Smooth muscle cell of the brain vasculature (primary cell): ENCODE measurements at places on chromosomes 1 and 21.

GRCh38 chr1:209493559-209493958 lies 90.0 kb upstream of the CAMK1G start:
- no peak for DNase-seq

- no peak for DNase-seq
These were observed 10.5 kb downstream of the ENO1 start for GRCh38 chr1:8867878-8868567.

DNA sequence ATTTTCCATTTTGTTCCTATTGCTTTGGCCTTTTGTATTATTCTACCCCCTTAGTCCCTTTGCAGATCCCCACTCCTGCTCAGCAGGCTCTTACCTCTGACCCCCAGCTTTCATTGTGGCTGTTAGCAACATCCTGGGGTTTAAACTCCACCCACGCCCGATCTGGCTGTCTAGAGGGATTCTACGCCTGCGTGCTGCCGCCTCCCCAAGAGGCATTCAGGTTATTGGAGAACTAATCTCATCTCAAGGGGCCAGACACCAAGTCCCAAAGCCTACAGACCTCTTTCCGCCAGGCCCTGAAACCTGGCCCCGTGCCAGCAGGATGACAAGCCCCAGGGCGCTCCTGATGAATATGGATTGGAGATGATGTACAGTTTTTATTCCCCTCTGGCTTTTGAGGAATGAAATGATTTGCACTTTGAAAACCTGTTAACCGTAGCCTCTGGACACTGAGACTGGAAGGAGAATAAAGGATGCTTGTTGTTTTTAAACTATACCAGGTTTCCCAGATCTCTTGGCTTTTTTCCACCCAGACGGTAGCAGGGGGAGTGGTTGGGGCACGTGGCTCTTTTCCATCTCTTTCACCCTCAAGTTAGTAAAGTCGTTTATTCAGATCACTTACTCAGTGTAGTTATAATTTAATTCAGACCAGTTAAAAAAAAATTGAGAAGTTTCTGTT lies 14.5 kb upstream of the IKBKE start:
- DNase-seq: no peak

GRCh38 chr1:230425252-230426091 lies 660 bp downstream of the PGBD5 start:
- DNase-seq: no peak

GRCh38 chr1:201173736-201174135 lies 16.9 kb upstream of the IGFN1 start:
- no peak for DNase-seq

DNA sequence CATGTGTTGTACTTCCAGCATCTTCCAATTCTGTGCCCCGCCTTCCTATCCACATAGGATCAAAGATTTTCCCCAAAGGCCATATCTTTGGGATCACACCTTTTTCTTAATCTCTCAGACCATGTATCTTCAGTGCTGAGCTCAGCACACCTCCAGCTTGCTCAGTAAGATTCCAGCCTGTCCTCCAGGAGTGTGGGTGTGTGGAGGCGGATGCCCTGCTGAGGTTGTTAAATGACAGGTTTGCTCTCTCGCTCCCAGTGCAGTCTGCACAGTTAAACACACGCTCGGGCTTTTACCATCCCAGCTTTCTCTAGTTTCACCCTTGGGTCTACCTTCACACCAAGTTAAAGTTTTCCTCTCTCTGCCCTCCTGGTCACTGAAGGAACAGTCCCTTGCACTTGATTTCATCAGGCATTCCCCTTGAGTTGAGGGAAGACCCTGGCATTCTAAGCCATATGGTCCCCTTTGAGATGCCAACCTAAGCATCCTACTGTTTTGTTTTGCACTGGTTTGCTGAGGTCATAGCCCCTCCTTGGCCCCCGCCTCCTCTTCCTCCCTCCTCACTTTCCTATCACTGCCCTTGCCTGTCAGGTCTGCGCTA lies 13.7 kb downstream of the MYOG start:
- no peak for DNase-seq

GRCh38 chr1:68269637-68270430 lies 37.5 kb upstream of the WLS start:
- no peak for DNase-seq

DNA sequence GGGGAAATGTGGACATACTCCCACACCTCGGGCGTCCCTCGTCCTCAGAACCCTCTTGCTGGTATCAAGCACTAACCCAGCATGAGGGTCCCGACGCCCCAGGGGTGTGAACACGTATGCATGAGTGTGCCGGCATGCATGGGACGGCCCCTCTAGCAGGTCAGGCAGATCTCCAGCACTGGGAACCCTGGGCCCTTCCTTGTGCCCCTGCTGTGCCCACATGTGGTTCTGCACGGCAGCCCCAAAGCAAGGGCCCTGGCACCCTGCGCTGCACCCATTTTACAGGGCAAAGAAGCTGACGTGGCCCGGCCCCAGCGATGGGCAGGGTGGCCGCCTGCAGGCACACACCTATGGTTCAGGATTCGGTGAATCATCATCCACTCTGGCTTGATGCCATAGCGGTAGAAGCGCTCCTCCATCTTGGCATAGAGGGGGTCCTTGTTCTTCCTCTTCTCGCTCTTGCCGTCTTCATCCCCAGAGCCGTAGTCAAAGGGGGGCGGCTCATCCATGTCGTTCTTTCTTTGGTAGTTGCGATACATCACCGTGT lies 34.2 kb downstream of the CHD5 start:
- no peak for DNase-seq

DNA sequence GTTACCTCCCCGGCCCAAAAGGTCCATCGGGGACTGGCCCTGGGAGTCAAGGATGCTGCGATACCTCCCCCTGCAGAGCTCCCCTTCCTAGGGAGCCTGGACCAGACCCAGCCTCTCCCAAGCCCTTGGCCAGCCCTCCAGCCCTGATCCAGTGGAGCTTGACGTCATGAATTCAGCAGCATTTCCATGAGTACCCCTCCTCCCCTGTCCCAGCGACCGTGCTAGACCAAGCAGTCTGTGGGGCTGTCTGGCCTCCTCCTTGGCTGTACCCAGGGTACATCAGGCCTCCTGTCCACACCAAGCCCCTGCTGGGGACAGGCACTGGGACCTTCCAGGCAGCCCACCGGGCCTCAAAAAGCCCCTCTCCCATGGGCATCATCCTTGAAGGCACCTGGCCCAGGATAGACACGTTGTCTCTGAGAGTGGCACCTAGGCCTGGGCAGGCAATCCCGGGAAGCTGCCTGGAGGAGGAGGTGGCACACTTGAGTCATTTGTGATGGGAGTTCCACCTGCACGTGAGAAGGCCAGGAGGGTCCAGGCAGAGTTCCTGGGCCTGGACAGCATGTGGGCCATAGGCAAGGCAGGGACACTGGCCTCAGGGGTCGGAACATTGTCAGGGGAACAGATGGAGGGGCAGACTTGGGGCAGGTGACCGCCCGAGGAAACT lies 46.4 kb downstream of the WNT9A start:
- DNase-seq: no peak

GRCh38 chr1:241924080-241924808 lies 33.3 kb upstream of the BECN2 start:
- DNase-seq: no peak

- DNase-seq: peak; percentile 47
These were observed 25.0 kb downstream of the ABCA4 start for GRCh38 chr1:94095744-94096469.

DNA sequence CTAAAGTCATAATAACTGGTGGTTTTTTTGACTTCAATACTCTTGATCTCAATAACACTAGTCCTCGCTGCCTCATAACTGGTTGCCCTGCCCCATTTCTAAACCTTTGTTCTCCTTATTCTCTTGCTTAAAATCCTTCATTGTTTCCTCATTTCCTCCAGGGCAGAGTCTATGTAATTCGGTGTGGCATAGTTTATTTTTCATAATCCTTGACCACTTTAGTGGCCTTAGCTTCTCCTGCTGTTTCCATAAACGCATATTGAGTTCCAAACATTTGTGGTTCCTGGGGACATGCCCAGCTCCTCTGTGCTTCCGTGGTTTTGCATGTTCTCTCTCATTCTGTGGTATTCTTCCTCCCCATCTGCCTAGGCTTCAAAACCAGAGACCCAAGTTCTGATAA lies 19.0 kb upstream of the TLCD4 start:
- no peak for DNase-seq

- DNase-seq: no peak
These were observed 401 bp upstream of the PRUNE1 start for GRCh38 chr1:151007853-151008243.

DNA sequence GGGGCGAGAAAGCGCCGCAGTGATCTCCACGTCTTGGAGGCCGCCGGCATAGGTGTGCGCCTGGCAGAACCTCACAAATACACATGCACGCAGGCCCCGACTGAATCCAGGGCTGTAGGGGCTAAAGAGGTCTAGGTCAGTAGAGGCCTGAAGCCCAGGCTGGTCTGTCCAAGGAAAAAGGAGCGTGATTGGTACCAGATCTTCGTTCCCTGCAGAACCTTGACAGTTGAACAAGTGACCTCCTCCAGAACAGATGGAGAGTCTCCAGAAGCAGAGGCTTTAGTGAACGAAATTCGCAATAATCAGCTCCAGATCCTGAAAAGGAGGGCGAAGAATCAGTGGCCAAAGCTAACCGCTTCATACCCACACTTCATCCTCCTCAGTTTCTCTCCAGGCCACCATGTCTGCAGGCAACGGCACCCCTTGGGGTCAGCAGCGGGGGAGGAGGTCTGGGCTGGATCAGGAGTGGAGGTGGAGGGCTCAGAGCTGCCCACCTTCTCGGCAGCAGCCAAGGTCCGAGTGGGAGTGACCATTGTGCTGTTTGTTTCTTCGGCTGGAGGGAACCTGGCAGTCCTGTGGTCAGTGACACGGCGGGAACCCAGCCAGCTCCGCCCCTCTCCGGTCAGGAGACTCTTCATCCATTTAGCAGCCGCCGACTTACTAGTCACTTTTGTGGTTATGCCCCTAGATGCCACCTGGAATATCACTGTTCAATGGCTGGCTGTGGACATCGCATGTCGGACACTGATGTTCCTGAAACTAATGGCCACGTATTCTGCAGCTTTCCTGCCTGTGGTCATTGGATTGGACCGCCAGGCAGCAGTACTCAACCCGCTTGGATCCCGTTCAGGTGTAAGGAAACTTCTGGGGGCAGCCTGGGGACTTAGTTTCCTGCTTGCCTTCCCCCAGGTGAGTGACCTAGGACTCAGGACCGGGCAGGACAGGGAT lies 749 bp upstream of the PEX11B start:
- DNase-seq: no peak

DNA sequence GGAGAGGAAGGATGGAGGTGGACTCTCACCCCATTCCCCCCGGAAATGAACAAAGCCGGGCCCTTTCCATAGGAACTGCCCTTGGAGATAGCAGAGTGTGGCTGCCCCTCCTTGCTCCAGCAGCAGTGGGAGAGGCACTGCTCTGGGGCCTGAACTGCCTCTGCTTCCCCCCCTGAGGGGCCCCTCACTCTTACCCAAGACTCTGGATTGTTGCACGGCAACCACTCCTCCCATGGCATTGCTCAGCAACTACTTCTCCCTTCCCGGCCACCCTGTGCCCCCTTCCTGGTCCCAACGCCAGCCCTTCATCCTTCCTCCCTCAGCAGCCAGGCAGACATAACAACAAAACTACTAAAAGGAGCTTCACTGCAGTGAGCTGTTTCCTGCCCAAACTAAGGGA lies 3.0 kb upstream of the ACKR1 start:
- DNase-seq: no peak

DNA sequence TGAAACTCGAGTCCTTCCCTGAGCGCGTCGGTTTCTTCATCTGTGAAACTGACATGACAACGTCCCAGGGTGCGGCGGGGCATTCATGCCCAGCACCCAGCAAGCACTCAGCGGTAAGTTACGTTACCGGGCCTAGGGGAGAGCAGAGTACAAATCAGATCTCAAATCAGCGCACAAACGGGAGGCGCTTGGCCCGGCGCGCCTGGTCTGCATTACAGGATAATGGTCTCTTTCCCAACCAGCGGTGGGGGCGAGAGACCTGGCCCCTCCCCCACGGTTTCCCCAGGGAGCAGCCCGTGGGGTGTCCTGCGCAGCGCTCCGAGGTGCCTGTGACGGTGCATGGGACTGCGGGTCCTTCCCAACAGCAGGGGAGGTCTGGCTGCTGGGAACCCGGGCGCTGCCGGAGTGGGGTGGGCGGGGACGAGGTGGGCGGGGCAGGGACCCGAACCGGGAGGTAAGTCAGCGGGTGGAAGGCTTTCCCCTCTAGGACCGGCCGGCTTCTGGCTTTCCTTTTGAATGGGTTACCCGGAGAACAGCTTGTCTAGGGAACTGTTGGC lies 1.0 kb downstream of the TMEM51 start:
- DNase-seq: no peak

DNA sequence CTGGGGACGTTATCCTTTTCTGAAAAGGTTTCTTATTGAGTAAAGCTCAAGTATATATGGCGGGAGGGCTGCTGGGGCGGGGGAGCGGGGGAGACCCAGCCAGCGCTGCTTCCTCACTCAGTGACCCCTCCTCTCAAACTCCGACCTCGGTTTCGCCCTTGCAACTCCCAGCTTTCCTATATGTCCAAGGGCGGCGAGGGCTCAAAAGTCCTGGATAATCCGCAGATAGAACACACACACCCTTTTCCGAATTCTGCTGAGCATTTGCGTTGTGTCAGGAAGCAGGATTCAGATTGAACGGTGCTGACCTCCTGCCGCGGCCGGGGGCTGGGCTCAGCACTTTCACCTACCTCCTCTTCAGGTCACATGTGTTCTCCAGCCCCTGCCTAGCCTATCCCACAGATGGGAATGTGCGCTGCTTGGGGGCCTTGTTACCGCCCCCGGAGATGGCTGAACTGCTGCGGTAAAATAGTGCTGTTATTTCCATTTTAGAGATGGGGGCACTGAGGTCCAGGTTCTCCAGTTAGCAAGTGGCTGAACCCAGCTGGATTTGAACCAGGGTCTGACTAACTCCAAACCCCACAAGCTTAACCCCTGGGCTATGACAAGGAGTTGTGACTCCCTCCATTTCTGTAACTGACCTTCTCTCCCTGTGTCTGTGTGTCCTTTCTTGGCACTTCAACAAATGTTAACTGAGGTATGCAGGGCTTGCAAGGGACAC lies 795 bp upstream of the AHDC1 start:
- no peak for DNase-seq

DNA sequence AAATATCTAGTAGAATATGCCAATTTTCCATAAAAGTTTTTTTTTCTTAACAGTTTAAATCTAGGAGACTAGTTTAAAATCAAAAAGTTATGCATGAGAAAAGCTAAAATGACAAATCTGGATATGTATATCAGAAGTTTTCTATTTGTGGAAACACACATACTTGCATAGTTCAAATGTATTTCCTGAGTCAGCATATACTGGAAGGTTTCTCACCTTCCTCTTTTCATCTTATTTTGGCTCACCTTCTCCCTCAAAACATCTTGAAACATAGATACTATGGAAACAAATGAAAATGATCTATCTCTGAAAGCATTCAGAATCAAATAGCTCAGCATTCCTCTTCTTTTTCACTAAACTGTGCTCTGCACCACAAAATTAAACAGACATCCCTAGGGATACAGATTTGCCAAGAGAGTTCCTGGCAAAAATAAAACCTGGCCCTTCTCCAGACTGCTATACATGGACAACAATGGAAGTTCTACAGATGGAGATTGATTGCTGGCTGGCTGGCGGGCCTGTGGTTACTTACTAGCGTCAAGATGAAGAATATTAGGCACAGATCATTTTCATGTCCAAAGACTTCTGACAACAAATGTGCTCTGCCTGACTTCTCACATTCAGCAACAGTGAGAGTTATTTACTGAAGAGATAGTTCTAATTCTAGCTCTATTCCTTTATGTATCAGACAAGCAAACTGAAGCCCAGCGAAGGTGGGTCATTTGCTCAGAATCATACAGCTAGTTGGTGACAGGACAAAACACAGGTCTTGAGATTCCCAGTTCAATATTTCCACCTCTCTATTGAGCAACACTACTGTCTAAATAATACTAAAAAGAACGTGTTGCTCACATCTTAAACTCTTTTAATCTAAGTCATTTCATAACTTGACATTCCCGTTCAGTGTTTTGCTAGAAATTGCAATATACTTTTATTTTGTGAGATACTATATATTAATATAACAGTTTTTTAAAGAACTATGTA lies 26.6 kb downstream of the DIPK1A start:
- DNase-seq: peak; percentile 41
